ENCODE measurements at places on chromosomes 4 and X.

GRCh38 chr4:174739576-174739975 lies 89.5 kb downstream of the GLRA3 start:
- no peak for DNase-seq

DNA sequence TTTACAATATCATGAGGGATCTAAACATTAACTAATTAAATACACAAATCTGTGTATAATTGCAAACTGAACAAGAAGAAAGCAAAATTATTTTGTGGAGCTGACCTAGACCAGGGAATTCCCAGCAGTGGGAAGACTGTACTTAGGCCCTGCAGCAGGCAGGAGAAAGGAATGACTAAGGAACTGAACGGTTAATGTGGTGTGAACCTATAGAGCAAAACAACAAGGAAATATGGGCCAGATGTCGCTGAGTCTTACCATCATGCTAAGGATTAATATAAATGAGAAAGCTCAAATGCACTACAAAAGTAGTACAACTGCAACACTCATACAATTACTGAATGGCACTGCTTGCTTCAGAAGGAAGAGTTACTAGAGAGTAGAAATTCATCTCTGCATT lies 120.3 kb upstream of the ATXN3L start:
- peak; percentile 84 for DNase-seq

GRCh38 chrX:16838202-16839066 lies 31.7 kb downstream of the RBBP7 start:
- no peak for DNase-seq

- DNase-seq, result no peak
Measured at GRCh38 chrX:5726224-5726623, 502.4 kb downstream of the NLGN4X start.

DNA sequence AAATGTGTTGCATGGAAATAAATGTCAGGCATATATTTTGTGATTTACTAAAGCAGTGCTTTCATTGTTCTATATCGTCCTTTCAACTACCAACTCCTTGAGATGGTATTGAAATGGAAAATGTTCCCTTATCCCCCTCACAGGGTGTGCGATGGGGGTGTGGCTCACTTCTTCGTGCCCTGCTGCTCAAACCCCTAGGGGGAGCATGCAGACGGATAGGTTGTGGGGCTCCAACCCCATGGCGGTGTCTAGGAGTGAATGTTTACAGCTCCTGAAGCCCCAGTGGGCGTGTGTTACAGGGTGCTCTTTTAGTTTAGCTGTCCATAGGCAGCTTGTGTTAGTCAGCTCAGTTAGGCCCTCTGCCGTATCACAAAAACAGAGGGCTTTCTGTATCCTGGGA lies 287.7 kb upstream of the EMCN start:
- DNase-seq, result no peak

DNA sequence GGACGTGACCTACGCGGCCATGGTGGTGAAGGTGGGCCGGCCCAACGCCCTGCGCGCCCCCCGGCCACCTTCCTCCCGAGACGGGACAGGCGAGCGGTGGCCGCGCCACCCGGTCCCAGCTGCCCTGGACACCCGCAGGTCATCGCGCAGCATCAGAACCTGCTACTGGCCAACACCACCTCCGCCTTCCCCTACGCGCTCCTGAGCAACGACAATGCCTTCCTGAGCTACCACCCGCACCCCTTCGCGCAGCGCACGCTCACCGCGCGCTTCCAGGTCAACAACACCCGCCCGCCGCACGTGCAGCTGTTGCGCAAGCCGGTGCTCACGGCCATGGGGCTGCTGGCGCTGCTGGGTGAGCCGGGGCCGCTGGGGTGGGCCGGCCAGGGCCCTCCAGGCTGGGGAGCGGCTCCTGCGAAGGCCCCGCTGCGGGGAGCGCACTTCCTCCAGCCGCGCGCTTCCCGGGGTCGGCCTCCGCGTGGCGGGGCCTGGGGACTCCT lies 9.0 kb upstream of the SLC26A1 start:
- peak; percentile 30 for DNase-seq

DNA sequence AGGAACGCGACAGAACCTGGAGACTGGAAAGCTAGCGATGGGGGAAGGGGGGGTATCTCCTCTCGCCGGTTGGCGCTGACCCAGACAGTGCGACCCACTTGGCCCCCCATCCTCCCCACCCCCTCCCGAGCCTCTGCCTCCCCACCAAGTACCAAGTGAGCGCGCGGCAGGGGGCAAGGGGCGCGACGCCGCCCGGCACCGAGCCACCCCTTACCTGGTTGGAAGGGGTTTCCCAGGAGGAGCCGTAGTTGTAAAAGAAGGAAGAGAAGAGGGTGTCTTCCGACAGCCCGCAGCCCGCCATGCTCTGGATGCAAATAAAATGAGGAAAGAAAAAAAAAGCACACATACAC lies 112.2 kb downstream of the DHX15 start:
- DNase-seq, result no peak

GRCh38 chr4:48022192-48022799 lies 5.7 kb downstream of the NIPAL1 start:
- no peak for DNase-seq

GRCh38 chr4:7463566-7464258 lies 29.0 kb upstream of the PSAPL1 start:
- DNase-seq, result no peak

DNA sequence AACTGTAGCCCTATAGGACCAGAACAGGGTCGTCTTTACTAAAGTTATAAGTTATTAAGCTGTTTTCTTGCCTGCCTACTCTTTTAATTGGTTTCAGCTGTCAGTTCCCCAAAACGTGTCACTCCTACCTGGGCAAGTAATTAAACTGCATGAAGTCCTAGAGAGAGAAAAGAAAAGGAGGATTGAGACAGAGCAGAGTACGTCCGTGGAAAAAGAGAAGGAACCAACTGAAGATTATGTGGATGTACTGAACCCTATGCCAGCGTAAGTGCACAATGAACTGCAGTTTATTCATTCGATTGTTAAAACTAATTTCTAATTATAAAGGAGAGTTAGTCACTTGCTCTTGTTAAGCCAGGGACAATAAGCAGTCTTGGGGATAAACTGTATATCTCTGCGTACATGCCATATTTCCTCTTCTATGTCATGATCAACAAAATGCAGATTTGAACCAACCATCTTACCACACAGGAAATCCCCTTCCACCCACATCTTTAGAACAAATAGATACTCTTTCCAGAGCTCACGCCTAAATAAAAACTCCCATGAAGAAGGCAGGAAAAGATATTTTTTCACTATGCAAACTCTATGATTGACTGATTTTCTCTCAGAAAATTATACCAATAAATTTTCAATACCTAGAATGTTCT lies 22.8 kb downstream of the STAP1 start:
- no peak for DNase-seq

DNA sequence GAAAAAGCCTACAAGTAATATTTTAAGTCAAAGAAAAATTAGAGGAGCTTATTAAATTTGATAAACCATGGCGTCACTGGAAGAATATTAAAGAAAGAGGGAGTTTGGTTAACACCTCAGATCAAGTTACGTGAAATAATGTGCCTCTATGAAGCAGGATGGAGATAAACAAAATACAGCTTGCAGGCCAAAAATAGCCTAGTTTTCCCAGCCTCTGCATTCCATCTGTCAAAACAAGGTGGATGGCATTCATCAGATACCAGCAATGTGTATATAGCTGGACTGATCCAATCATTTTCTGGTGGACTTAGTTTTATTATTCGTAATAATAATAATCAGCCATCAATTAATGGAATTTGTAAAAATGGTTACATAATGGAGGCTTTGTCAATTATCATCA lies 230.7 kb downstream of the NR3C2 start:
- DNase-seq, result no peak

- DNase-seq, result no peak
Measured at GRCh38 chrX:48196745-48197201, at the start of gene SSX5. Gene SSX5 (minus strand): TSS chrX:48196795. CDS start chrX:48195358, 1,437 bp downstream.

GRCh38 chr4:20046179-20046578 lies 205.5 kb upstream of the SLIT2 start:
- DNase-seq, result no peak

- DNase-seq, result no peak
Measured at GRCh38 chr4:71239365-71239764, 99.5 kb upstream of the SLC4A4 start.

- DNase-seq, result no peak
Measured at GRCh38 chr4:109440948-109441347, 7.3 kb downstream of the SEC24B start.

DNA sequence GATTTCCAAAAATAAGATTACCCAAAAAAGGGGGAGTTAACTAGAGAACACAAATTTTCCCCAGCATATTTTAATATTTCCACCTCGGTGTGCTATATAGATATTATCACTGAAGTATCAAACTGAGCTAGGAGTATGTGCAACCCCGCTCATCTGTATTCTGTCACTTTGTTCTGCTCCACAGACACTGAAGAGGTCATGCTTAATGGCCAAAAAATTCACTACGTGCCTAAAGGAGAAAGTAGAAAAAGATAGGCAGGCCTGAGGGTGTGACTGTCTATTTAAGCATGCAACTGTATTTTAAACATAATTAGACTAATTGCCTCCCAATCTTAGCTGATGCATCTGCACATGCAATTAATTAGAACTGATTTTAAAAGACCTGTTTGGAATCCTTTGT lies 24.5 kb downstream of the SH3RF1 start:
- DNase-seq, result no peak

GRCh38 chr4:75718529-75718928 lies 5.8 kb upstream of the USO1 start:
- no peak for DNase-seq

- DNase-seq, result no peak
Measured at GRCh38 chr4:33512397-33512796, 2731.9 kb downstream of the ARAP2 start.

DNA sequence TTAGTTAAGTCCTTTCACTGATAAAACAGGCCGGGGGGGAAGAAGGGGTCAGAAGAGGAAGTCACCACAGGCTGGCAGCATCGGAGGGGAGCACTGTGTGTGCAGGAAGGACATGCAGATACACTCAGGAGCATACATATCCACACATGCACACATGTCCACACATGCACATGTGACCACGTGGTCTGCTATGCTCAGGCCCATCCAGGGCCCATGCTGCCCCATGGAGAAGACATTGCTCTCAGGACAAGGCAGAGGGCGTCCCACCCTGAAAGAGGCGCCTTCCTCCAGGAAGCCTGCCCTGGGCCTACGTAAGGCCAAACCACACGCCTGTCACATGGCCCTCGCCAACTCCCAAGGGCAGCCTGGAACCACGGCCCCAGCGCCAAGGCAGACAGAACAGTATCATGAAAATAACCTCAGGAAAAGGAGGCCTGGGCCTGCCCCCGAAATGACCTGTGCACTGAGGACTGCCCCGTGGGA lies 15.8 kb downstream of the WDR1 start:
- DNase-seq, result no peak

DNA sequence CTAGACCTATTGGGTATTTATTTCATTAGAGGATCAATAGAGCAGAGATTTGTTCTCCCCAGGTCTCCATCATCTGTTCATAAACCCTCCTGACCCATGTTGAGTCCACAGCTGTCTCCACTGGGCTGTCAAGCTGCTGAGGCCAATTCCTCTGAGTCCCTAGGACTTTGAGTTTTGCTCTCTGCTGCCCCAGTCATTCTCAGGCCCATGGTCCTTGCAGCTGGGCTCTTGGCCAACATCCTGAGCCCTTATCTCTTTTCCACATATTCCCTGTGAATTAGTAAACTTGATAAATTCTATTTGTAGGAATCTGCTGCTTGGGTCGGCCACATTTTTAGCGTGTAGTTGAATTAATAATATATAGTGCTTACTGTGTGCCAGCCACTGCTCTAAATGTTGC lies 41.9 kb downstream of the FHL1 start:
- DNase-seq, result no peak

DNA sequence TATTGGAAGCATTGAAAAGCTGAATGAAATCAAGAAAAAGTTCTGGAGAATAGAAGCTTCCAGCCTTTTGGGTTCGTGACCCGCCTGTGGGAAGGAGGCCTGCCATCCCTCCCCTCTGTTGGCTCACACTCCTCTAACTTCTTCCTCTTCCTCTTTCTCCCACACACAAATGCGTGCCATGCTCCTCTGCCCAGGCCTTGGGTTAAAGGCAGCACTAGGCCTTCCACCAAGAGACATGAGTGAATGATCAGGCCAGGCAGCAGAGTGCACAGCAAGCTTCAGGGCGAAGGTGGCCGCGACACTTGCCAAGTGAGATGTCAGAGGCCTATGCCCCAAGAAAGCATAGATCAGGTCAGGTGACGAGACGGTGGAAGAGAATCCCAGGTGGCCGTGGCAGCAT lies 38.4 kb downstream of the FAM193A start:
- no peak for DNase-seq

DNA sequence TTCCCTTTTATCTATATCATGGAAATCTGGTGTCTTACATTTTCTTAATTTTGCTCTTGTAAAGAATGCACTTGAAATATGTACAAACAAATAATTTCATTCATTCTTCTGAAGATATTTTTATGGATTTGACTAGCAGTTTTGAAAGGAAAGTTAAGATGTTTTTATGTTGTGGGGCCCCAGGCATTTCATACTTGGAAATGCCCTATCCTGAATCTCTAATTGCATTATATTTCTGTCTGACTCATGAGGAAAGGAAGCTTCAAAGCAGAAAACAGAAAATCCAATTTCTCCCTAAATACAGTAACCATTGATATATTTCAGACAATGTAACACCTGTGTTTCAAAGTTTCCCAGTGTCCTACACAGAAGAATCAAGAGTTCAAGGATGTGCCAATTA lies 73.2 kb upstream of the NPNT start:
- DNase-seq, result no peak

- peak; percentile 44 for DNase-seq
Measured at GRCh38 chr4:8267077-8267476, 2.5 kb upstream of the HTRA3 start.

GRCh38 chr4:90183254-90183653 lies 56.1 kb downstream of the CCSER1 start:
- DNase-seq, result no peak

GRCh38 chr4:3271131-3271530 lies 21.7 kb upstream of the RGS12 start:
- DNase-seq, result no peak

DNA sequence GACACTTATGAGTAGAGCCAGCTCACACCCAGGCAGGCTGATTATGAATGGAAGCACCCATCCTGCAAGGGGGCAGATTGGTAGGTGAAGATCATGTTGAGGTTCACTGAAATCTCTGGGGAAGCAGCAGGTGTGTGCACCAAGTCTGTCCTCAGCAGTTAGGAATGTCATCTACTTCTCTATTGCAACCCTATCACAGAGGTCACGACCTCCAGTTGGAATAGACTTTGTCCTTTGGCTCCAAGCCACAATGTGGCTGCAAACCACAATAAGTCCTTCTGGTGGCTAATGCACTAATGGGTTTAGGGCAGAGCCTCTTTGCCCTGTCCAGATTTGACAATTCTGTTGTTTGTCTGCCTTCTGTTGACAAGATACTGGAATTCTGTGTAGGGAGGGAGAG lies 1056.7 kb downstream of the PCDH19 start:
- DNase-seq, result no peak

- peak; percentile 35 for DNase-seq
Measured at GRCh38 chr4:43763029-43763610, 685.5 kb downstream of the KCTD8 start.

DNA sequence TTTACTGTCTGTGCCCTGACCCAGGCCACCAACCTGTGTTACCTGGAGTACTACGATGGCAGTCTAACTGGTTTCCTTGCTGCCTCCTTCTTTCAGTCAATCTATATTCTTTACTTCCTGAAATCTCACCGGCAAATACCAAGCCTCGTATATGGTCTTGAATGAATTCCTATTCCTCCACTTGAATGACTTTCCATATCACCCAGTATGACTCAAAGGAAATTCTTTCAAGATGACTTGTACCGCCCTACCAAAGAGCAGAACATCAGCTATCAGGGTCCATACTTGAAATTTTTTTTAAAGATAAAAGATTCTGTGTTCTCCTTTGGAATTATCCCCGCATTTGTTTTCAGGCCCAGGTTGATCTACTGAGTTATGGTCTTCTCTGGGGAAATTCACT lies 378.0 kb downstream of the AFF2 start:
- no peak for DNase-seq

GRCh38 chrX:56788717-56789122 lies 59.7 kb downstream of the NBDY start:
- no peak for DNase-seq

All from NCI-H524 (cell line).